Stimulated activated CD8-positive, alpha-beta memory T cell treated with anti-CD3 and anti-CD28 coated beads, Interleukin-12 subunit alpha, Interleukin-12 subunit beta, amount 100 ng/mL, for 4 hours (primary cell): ENCODE measurements at places on chromosomes 13 and 19.

- no peak for DNase-seq
Observed at GRCh38 chr13:45595965-45596364, 19.6 kb downstream of the ERICH6B start.

- DNase-seq = no peak
Observed at GRCh38 chr19:15550929-15551292, 42.6 kb downstream of the CYP4F22 start.

DNA sequence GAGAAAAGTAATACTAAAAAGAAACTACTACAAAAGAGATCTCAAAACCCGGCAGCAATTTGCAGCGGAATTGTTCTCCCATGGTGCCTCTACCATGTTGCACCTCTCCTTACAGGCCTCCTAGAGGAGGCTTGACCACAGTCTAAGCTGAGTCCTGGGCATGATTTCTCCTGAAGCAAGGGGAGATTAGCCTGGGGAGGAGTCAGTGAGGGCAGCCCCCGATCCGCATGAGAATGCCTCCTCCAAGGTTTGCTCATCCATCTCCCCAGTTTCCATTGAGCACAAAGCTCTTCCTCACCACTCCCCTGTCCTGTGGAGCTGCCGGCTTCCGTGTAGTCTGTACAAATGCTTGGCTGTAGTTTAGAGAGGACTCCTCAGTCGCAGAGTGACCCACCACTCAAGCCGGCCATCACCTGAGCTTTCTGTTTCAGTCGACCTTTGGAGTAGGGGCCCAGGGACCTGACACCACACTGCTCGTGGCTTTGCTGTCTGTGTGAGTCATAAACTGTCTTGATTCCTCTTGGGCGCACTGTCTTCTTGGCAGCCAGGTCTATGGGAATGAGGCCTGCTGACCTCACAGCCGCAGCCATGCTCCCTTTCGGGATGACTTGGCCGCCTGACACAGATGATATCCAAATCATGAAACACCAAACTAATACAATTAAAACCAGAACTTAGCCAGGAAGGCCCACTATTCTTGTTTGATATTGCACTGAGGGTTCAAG is 72.3 kb downstream of the C1QTNF9 start:
- DNase-seq = no peak

DNA sequence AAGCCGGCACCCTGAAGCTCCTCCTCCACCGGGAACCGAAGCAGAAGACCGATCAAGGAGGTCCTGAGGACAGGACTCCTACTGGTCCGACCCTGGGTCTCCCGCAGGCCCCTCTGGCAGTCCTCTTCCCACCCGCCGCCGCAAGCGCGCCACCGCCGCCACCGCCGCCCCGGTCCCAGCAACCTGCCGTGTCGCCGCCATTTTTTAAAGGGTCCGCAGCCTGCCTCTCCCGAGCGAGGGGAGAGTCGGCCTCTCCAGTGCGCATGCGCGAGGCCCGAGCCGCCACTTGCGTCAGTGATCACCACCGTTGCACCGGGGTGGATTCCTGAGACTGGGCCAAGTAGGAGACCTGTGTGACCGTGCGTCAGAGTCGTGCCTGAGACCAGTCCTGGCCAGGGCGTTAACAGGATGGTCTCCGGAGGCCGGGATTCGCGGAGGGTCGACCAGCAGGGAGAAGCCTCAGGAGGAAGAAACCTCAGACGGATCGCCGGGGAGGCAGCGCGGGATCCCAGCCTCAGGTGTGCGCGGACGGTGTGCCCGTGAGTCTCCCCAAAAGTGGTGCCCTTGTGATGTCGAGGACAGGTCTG is 51.6 kb downstream of the ZNF146 start:
- DNase-seq = no peak

- DNase-seq = no peak
Observed at GRCh38 chr19:46950526-46951170, 69.0 kb upstream of the NPAS1 start.

DNA sequence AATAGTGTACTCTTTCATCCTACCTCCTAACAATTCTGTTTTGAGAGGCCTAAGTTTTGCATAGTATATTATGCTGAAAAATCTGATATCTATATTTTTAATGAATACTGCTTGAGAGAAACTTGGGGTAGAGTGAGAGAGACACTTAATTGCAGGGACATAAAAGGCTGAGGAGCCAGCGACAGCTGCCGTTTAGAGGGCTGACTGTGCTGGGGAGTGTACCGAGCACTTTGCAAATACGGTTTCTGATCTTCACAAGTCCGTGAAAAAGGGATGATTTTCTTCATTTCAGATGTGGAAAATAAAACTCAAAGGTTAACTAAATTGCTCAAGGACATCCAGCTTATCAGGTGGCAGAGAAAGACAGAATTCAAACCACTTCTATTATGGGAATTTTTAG is 97.4 kb downstream of the CAB39L start:
- no peak for DNase-seq

GRCh38 chr13:32845952-32846950 is 170.0 kb upstream of the KL start:
- DNase-seq = no peak

- no peak for DNase-seq
Observed at GRCh38 chr13:84400706-84401105, 518.4 kb upstream of the SLITRK1 start.
